Upper lobe of right lung (tissue), 1 donor: ENCODE measurements at places on chromosomes 3 and 15. TPM values are rescaled to one million over a fixed set of nuclear protein-coding genes. Genes with fewer than 3 reads are reported as not detected.
A peak's percentile ranks its signal among the peaks of the same experiment; 100 is the strongest.

DNA sequence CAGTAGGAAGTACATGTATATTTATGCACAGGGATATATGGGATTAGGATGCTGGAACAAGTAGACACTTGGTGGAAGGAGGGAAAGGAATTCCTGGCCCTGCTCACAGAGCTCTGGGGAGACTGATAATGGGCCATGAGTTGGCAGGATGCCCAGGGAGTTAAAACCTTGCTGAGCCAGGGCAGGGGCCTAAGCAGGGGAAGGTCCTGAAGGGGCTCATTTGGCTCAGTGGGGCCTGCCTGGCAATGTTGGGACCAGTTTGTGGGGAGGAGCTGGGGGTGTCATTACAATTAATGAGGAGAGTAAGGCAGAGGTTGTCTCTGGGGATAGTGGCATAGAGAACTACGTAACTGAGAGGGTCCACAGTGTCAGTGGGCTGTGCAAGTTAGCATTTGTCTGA is 124.2 kb upstream of the ADPGK start:
- no peak for DNase-seq

- DNase-seq, result peak; percentile 50
These were observed 131.2 kb upstream of the MEF2A start for GRCh38 chr15:99434506-99435112.

DNA sequence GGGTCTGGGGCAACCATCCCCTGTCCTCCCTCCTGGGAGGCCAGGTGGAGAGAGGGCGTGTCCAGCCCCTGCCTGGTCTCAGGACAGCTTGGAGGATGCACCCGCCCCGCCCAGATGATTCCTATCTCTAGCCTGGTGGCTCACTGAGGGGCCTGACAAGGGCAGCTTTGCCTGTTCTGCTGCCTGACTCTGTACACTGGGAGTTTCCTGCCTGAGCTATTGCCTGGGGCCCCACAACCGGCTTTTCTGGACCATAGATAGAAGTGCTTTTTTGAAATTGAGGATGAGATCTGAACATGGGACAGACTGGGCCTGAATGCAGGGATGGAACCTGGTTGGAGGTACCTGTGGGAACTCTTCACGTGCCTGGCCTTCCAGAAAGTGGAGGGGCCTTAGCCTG is 751 bp upstream of the PLA2G4E start:
- peak; percentile 44 for DNase-seq

DNA sequence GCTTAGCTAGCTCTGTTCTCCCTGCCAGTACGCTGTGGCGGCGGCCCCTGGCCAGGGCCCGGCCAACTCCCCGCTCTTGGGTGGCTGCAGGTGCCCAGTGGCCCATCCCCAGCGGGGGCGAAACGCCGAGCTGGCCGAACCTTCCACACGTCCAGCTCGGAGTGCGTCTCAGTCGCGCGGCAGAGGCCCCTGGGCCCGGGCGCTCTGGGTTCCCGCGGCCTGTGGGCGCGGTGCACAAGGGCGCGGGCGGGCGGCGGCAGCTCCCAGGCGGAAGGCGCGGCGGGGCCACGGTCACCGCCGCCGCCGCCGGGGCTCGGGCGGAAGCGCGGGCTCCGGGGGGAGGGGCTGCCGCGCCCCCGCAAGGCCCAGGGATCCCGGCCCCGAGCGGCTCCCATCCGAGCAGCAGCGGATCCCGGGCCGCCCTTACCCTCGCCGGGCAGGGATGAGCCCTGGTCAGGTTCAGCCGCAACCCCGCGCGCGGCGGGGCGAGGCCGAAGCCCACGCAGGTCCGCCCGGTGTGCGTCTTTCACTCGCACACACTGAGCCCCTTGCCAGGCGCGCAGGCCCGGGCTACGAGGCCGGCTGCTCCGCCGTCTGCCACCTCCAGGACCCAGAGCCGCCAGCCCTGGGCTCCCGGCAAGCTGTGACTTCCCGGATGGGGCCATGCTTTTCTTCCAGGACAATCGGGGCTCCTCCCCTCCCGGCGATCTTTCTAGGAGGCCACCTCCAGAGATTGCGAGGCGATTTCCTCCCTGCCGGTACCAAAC is 54.2 kb downstream of the CCDC54 start:
- DNase-seq, result peak; percentile 85

DNA sequence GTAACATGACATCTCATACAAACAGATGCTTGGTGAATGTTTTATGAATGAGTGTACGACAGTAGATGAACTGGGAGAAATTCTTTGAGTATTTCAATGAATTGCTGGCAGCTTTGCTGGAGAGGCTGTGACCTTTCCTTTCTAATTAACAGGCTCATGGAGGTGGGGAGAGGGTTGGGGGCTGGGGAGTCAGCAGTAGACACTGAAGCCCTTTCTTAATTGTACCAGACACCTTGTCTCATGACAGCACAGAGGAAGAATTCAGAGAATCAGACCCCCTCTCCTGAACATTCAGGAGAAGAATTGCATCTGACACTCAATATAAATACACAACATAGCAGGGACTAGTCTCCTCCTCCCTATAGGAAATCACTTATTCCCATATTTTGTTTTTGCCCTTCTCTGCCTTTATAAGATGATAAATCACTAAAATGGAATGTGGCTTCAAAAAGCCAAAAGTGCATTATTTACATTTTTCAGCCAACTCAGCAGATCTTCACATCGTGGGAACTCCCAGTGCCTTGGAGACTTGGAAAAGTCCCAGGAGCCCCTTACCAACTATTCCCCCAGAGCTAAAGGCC is 66.2 kb upstream of the TPM1 start:
- DNase-seq, result no peak

GRCh38 chr15:50798684-50799083 is 33.2 kb upstream of the SPPL2A start:
- DNase-seq, result no peak

GRCh38 chr3:12903000-12903800 is 61.8 kb upstream of the RPL32 start:
- no peak for DNase-seq

GRCh38 chr15:35055416-35056105 is 29.5 kb downstream of the NANOGP8 start:
- DNase-seq, result no peak

- peak; percentile 73 for DNase-seq
These were observed 165.0 kb downstream of the ABHD5 start for GRCh38 chr3:43855674-43856299.

DNA sequence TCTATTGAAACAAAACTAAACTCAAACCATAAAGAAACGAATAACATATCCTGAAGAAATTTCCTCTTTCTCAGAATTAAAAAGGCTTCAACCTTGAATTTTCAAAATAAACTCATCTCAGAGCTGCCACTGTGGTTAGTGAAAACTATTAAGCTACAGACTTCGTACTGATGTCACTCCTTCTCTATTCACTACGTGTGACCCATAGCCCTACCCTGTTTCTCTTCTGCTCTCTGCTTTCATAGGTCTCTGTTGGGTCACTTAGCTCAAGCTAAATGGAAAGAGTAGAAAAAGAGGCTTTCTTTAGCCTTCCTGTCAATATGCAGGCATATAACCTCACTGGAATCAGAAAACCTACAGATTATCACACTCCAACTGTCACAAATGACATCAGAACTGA is 126.6 kb upstream of the MME start:
- no peak for DNase-seq

- no peak for DNase-seq
These were observed 224.3 kb upstream of the SETMAR start for GRCh38 chr3:4078903-4079302.

GRCh38 chr3:11612515-11613188 is 31.1 kb downstream of the VGLL4 start:
- no peak for DNase-seq

DNA sequence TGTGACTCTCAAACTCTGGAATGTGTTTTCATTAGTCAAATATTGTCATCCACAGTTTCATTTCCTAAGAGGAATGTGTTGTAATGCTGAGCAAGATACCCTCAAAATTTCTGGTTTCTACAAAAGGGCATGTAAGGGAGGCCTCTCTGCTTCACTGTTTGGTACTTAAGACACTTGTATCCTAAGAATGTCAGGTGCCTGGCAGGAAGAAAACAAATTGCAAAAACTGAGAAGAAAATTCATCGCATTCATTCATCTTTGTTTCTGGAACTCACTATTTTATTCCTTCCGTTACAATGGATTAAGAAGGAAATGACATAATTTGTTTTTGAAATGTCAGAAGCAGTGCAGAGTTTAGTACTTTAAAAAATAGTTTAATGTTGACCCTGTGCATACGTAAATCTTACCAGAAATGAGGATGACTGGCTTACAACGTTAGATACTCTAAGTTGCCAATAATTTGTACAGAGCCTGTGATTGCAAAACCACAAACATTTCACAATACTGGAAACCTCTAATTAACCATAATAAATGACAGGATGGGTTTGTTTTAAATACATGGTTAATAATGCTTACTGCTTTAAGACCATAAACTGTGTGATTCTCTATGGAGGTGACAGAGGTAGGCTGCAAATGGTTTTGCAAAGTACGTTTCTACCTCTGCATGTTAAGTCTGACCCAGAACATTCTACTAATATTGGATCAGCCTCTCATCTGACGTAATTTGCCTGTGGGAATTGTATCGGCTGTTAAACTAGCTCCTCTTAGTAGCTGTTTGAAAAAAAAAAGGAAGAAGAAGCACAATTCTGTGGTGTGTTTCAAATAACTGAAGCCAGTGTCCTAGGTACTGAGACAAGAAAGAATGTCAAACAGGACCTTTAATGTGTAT is 477.8 kb downstream of the RBMS3 start:
- no peak for DNase-seq

GRCh38 chr3:184379358-184380184 is at the start of gene CHRD:
TSS of gene CHRD (plus strand) at chr3:184380054. CDS start at chr3:184380319, 265 bp downstream.
- no peak for DNase-seq

DNA sequence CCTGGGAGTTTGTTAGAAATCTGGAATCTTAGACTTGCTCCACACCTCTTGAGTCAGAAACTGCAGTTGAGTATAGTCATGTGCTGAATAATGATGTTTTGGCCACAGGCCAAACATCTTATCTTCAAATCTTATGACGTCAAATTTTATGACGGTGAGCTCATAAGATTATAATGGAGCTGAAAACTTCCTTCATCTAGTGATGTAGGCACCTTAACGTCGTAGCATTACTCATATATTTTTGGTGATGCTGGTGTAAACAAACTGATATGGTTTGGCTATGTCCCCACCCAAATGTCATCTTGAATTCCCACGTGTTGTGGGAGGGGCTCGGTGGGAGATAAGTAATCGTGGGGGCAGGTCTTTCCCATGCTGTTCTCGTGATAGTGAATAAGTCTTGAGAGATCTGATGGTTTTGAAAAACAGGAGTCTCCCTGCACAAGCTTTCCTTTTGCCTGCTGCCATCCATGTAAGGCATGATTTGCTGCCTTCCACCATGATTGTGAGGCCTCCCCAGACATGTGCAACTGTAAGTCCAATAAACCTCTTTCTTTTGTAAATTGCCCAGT is 268.0 kb upstream of the PROK2 start:
- DNase-seq, result no peak

- DNase-seq, result no peak
These were observed 408 bp downstream of the WDR82 start for GRCh38 chr3:52277972-52278509.

DNA sequence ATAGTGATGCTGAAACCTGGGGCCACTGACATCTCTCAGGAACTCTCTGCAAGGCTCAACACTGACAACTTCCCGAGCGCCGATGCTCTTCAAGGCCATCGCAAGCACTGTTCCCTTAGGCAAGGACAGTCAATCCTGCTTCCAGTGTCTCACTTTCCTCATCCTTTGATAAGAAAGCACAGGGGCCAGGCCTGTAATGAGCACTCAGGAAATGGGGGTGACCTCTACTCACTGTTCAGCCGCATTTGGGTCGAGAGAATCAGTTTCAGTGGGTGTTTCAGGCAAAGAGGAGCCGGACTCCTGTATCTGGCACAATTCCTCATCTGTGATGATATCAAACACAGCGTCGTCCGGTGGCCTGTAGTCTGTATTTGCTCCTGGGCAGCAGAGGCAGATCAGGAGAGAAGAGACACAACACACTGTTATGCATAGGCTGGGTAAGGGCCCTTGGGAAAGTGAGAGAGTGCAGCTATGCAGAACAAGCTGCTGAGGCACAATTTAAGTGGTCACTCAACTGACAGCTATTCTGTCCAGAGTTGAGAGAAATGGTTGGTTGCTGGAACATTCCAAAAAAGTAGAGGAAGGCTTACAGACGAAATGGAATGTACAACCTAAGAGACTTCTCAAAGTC is 11.9 kb downstream of the CXCR6 start:
- no peak for DNase-seq

GRCh38 chr3:59404851-59405250 is 355.0 kb upstream of the CFAP20DC start:
- DNase-seq, result no peak

- DNase-seq, result no peak
These were observed 23.7 kb downstream of the HDC start for GRCh38 chr15:50241684-50242450.

DNA sequence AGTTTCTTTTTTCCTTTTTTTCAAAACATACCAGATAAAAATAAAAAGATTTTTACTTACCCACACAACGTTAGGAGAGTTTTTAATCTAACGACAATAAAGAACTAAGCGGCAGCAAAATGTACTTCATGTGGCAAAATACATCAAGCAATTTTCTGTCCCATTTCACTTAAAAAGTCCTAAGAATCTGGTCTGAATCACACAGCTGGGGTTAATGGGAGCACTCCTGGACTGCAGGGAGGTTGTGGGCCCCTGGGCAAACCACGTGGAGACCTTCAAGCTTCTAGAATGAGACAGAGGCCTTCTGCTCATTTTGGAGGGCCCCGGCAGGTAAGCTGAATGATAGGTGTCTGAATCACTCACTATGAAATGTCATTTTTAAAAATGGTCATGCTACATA is 193.8 kb downstream of the RORA start:
- no peak for DNase-seq

DNA sequence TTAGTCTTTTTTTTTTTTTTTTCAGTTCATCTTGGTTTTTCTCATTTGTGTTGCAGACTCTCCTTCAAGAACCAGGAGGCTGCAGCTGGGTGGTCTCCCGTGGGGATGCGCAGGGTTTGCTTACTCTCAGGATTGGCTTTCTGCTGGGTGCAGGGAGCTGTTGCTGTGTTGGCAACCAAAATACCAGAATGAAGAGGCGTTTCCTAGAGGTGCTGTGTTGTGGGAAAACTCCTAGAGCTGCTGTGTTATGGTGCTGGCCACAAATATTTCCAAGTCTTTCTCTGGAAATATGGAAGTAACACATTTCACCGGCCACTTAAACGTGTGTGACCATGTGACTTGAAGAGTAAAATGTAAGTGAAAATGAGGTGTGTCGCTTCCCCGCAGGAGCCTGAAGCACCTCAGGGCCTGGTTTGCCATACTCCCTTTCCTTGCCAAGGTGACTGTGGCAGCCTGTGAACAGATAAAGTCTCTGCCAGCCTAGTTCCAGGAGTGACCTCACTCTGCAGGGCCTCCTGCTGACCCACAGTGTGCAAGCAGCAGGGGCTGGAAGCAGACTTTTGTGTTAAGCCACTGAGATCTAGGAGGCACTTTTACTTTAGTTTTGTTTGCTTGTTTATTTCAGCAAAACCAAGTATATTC is 258.9 kb downstream of the ADAMTS17 start:
- no peak for DNase-seq

- DNase-seq, result no peak
These were observed 221.6 kb upstream of the NR2E3 start for GRCh38 chr15:71588746-71589145.

GRCh38 chr15:88623061-88623460 is 1.9 kb downstream of the AEN start:
- no peak for DNase-seq

Gene ZPLD1
- not detected for total RNA-seq

Gene MAP1A
- 2.3 TPM for total RNA-seq

Gene SCG3
- 0.17 TPM for total RNA-seq

Gene EIF2B5
- total RNA-seq, result 37.6 TPM

Gene RSRC1
- 28.1 TPM for total RNA-seq

Gene SENP8
- total RNA-seq, result 3.3 TPM

Gene OR5H14
- total RNA-seq, result not detected

Gene GP5
- total RNA-seq, result 0.26 TPM

Gene NRG4
- total RNA-seq, result 1.2 TPM

Gene CADM2
- 0.55 TPM for total RNA-seq

Gene CLN6
- 31.5 TPM for total RNA-seq
